HuH-7.5 (cell line): ENCODE measurements at places on chromosomes 13 and 19.

GRCh38 chr13:25037057-25037813 lies 58.7 kb upstream of the PABPC3 start:
- peak; percentile 43 for DNase-seq

GRCh38 chr19:10651851-10652250 lies 2.3 kb upstream of the ILF3 start:
- DNase-seq = no peak

DNA sequence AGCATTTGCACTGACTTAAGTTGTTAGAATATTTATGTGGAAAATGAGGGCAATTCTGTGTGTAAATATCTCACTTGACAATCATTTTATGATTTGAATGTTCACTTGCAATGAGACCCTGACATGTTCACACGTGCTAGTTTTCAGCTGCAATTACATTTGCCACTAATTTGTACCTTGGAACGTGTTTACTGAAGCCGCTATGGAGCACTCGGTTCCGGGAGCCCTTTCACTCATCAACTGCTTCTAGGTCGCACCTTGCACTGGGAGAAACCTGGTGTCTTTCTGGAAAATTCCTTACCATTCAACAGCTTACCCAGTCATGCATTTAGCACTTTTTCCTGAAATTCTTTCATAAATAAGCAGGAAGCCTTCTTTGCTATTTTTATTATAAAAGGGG lies 229.6 kb downstream of the ZIC5 start:
- no peak for DNase-seq

- DNase-seq = no peak
Observed at GRCh38 chr13:80249516-80250212, 91.3 kb downstream of the SPRY2 start.

- no peak for DNase-seq
Observed at GRCh38 chr19:30651691-30652090, 279.5 kb downstream of the ZNF536 start.

- DNase-seq = no peak
Observed at GRCh38 chr19:33553530-33554310, 32.1 kb upstream of the PEPD start.

DNA sequence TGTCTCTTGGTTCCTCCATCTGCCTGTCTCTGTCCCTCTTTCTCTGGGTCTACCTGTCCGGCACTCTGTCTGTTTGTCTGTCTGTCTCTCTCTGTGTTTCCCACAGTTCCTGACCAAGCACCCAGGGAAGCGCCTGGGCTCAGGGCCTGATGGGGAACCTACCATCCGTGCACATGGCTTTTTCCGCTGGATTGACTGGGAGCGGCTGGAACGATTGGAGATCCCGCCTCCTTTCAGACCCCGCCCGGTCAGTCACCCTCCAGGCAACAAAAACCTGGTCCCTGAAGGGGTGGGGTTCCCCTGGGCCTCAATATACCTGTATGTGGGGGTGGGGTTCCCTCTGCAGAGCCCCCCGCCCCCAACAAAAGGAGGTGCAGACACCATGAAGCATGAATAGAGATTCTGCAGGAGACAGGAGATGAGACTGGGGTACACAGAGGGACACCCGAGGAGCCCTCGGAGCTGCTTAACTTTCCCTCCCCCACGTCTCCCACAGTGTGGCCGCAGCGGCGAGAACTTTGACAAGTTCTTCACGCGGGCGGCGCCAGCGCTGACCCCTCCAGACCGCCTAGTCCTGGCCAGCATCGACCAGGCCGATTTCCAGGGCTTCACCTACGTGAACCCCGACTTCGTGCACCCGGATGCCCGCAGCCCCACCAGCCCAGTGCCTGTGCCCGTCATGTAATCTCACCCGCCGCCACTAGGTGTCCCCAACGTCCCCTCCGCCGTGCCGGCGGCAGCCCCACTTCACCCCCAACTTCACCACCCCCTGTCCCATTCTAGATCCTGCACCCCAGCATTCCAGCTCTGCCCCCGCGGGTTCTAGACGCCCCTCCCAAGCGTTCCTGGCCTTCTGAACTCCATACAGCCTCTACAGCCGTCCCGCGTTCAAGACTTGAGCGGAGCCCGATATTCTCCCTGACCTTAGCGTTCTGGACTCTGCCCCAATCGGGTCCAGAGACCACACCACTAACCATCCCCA lies 2.6 kb upstream of the CACNG7 start:
- peak; percentile 79 for DNase-seq

GRCh38 chr13:36837354-36838092 lies 18.5 kb downstream of the RFXAP start:
- no peak for DNase-seq

DNA sequence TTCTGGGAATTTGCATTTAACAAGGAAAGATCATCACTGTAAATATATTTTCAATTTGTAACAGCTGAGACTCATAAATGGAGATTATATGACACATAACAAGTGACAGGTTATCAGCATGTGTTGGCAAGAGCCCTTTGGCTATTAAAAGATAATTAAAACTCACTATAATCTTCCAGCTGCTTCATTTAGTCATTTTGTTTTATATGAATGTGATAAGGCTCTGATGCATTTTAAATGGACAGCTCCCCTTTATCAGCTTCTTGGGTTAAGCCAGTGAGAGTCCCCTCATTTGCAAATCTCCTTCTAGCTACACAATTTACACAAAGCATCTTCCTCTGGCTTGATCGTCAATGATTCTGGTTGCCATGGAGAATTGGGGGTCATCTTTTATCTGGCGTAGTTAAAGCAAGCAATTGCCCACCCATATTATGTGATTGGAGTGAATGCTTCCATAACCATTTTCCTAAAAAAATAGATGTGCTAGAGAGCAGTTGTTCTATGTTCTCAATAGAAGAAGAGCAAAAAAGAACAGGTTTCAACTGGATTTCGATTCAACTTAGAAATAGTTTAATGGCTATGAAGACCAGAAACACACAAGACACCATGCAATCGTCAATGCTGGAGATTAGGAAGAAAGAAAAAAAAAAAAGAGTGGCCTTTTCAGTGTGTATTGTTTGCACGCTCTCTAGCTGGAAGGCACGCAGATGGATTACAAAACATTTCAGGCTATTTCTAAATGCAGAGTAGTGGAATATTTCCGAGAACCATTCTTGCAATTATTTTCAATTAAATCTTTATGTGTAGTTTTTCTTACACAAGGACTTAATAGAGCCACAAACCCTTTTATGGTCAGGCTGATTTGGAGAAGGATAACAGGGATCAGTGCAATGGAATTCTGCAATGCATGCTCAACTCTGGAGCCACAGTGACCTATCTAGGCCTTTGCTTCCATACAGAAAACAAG lies 27.4 kb downstream of the STARD13 start:
- DNase-seq = no peak

- peak; percentile 47 for DNase-seq
Observed at GRCh38 chr19:5536337-5536894, 31.3 kb downstream of the TINCR start.

- DNase-seq = no peak
Observed at GRCh38 chr13:89967701-89968100, 1379.8 kb upstream of the MIR17HG start.

GRCh38 chr19:19866611-19867248 lies 1.0 kb downstream of the ZNF253 start:
- peak; percentile 29 for DNase-seq

DNA sequence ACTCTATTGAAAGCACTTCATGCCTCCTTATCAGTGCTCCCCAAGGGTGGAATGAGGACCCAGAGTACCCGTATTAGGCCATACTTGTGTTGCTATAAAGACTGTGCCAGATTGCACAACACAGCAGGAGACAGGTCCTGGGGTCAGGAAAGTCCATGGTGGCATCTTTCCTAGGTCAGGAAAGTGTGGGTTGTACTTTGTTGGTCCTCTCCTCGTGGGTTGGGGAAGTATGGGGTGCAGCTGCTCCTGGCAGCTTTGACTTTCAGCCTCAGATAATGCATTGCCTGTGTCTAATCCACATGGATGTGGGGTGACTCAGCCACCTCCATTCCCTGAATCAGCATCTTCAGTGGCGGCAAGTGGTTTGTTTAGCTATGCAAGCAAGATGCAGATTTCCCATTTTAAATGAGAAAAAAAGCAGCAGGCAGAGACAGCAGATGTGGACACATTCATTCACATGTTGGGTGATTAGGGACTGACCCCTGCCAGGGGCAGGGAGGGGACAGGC lies 8.4 kb upstream of the CYP2B6 start:
- no peak for DNase-seq
